ENCODE measurements at places on chromosomes 1 and 21. TPM values are rescaled to one million over a fixed set of nuclear protein-coding genes. Genes with fewer than 3 reads are reported as not detected.

Gene TAL1
- 0.35 TPM for total RNA-seq

Gene SPATA45
- total RNA-seq = 0.30 TPM

Gene LRRIQ3
- 2.5 TPM for total RNA-seq

Gene CLDN17
- not detected for total RNA-seq

Gene CELSR2
- 8.5 TPM for total RNA-seq

Gene LIN9
- total RNA-seq = 3.4 TPM
